A549 treated with CORT108297 at 1 μM for 4 hours (cell line): ENCODE measurements at places on chromosomes 1 and 21. TPM values are rescaled to one million over a fixed set of nuclear protein-coding genes. Genes with fewer than 3 reads are reported as not detected.

The TAS1R1 gene
- not detected in 5 replicates for total RNA-seq

The GPATCH2 gene
- total RNA-seq = 7.3 to 9.9 TPM (median 8.4 TPM) in 5 replicates

The CYP4Z1 gene
- not detected in 5 replicates for total RNA-seq

The DIRAS3 gene
- total RNA-seq = 1.1 to 1.6 TPM (median 1.4 TPM) in 5 replicates

The LINGO4 gene
- total RNA-seq = not detected in 5 replicates

The FMO5 gene
- 0.18 to 0.26 TPM (median 0.21 TPM) in 5 replicates for total RNA-seq

The C4BPA gene
- 0.37 to 1.0 TPM (median 0.72 TPM) in 5 replicates for total RNA-seq

The OR10Z1 gene
- not detected in 5 replicates for total RNA-seq

The UMODL1 gene
- total RNA-seq = not detected in 5 replicates

The KIF21B gene
- total RNA-seq = 1.5 to 3.3 TPM (median 2.5 TPM) in 5 replicates

The KRTAP13-2 gene
- not detected in 5 replicates for total RNA-seq

The OR2G6 gene
- total RNA-seq = not detected in 5 replicates

The HMGCS2 gene
- total RNA-seq = not detected in 5 replicates

The BEND5 gene
- total RNA-seq = not detected in 5 replicates

The HSPB7 gene
- 0.07 TPM in 1 of 5 replicates, not detected in the others for total RNA-seq

The PLA2G2F gene
- total RNA-seq = not detected in 5 replicates

The FCAMR gene
- total RNA-seq = not detected in 5 replicates

The MYBPH gene
- 0.03 TPM in 1 of 5 replicates, not detected in the others for total RNA-seq

The LMNA gene
- total RNA-seq = 587 to 756 TPM (median 723 TPM) in 5 replicates

The MATN1 gene
- total RNA-seq = 0.03 to 0.15 TPM (median 0.06 TPM) in 4 of 5 replicates, not detected in the other

The CLCA4 gene
- not detected in 5 replicates for total RNA-seq

The DMRTA2 gene
- 0.06 to 0.23 TPM (median 0.17 TPM) in 5 replicates for total RNA-seq

The CFAP74 gene
- 0.06 to 0.08 TPM (median 0.07 TPM) in 3 of 5 replicates, not detected in the others for total RNA-seq

The FBXO2 gene
- 6.4 to 11.2 TPM (median 9.0 TPM) in 5 replicates for total RNA-seq

The GPX7 gene
- not detected in 5 replicates for total RNA-seq

The CYP4A11 gene
- total RNA-seq = not detected in 5 replicates

The SLC5A9 gene
- not detected in 5 replicates for total RNA-seq

The GJA5 gene
- 0.03 TPM in 1 of 5 replicates, not detected in the others for total RNA-seq

The S100A5 gene
- 0.70 to 1.1 TPM (median 0.81 TPM) in 5 replicates for total RNA-seq

The HSD3B1 gene
- not detected in 5 replicates for total RNA-seq

The RAP1GAP gene
- 9.9 to 13.5 TPM (median 12.8 TPM) in 5 replicates for total RNA-seq

The PIGC gene
- total RNA-seq = 31.2 to 40.7 TPM (median 38.5 TPM) in 5 replicates

The AQP10 gene
- not detected in 5 replicates for total RNA-seq
